Natural killer cell treated with Interleukin-12 subunit alpha and Interleukin-12 subunit beta and Interleukin-15 and Interleukin-18, amount 100 ng/mL, for 72 hours (primary cell): ENCODE measurements at places on chromosomes 7 and 10.

- DNase-seq = no peak
Measured at GRCh38 chr7:22860784-22861482, 38.3 kb upstream of the TOMM7 start.

- DNase-seq = no peak
Measured at GRCh38 chr10:43209651-43210141, 57.2 kb downstream of the RASGEF1A start.

DNA sequence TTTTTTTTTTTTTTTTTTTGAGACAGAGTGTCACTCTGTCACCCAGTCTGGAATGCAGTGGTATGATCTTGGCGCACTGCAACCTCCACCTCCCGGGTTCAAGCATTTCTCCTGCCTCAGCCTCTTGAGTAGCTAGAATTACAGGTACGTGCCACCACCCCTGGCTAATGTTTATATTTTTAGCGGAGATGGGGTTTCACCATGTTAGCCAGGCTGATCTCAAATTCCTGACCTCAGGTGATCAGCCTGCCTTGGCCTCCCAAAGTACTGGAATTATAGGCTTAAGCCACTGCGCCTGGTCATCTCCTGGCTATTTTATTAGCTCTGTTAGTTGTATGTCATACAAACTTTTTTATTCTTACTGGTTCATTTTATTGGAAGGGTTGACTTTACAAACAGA lies 103.0 kb downstream of the LCOR start:
- no peak for DNase-seq

DNA sequence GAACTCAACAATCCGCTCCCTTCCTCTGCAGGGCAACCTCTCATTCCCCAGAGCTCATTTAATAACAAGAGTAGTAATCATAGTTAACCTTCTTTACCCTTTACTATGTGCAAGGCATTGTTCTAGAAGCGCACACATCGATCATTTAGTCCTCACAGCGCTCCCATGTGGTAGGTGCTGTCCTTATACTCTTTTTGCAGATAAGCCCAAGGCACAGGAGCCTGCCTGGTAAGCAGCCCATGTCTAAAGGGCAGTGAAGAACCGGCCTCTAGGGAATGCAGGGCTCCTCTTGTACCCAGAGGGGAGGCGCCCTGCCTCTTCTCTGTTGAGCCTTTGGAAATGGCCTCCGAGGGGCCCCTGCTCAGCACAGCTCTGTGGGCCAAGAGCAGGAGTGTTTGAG lies 14.3 kb downstream of the CHST3 start:
- DNase-seq = no peak

DNA sequence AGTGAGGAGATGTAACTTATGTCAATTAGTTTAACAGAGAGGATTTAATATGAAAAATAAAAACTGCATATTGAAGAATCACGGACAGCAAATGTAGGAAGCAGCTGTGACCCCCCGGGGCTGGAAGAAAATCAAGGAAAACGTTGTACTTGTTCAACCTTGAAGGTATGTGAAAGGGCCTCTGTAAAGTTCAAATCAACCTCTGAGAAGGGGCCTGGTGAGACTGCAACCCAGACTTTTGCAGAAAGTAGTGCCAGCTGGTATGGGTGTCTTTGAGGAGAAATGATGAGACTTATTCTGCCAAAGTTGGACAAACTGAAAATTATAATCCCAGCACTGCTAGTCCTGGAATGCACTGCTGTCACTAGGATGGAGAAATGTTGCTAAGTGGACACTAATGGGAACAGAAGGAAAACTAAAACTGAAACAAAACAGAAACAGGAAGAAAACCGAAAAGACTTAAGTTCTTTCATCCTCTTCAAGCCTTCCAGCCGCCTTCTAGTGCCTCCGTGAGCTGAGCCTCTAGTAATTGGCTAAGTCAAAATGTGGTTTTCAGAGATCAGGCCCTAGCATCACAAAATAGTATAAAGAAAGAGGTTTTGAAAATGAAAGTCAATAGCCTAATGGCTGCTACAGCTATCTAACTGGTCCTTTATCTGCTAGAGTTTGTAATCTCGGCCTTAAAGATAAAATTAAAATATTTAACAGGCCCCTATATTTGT lies 253.7 kb upstream of the SORCS1 start:
- DNase-seq = no peak

GRCh38 chr10:119567978-119568377 lies 25.5 kb upstream of the RGS10 start:
- no peak for DNase-seq
